Gastrocnemius medialis (tissue), 4 donors: ENCODE measurements at places on chromosomes 12 and 14.
A peak's percentile ranks its signal among the peaks of the same experiment; 100 is the strongest.

GRCh38 chr12:55983232-55983842, 9.5 kb downstream of the RAB5B start:
- no peaks in the 10 kb centered on the region for H3K36me3 ChIP-seq
- H3K27ac ChIP-seq, result no peak overlapping the region
- no peak overlapping the region for H3K4me3 ChIP-seq
- no peaks in the 10 kb centered on the region for H3K27me3 ChIP-seq
- H3K4me1 ChIP-seq, result no peaks in the 10 kb centered on the region

- H3K27me3 ChIP-seq, result no peaks in the 10 kb centered on the region
- DNase-seq, result no peak
- peak overlapping the region; percentile 25 for H3K27ac ChIP-seq
- H3K4me3 ChIP-seq, result no peak overlapping the region
- H3K4me1 ChIP-seq, result no peaks in the 10 kb centered on the region
These were observed 9.8 kb upstream of the SERPINA5 start for GRCh38 chr14:94571395-94571794.

DNA sequence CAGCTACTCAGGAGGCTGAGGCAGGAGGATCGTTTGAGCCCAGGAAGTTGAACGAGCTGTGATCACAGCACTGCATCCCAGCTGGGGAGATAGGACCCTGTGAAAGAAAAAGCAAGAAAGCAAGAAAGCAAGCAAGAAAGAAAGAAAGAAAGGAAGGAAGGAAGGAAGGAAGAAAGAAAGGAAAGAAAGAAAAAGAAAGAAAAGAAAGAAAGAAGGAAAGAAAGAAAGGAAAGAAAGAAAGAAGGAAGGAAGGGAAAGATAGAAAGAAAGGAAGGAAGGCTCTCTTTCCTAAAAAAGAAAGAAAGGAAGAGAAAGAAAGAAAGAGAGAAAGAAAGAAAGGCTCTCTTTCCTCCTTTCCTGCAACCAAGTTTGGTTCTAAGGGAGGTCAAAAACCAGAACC, 380.3 kb downstream of the PCNX1 start:
- no peak for DNase-seq
- no peak overlapping the region for H3K27ac ChIP-seq
- no peaks in the 10 kb centered on the region for H3K27me3 ChIP-seq

- no peak for DNase-seq
- H3K4me3 ChIP-seq, result no peak overlapping the region
- no peaks in the 10 kb centered on the region for H3K36me3 ChIP-seq
- no peak overlapping the region for H3K27ac ChIP-seq
- H3K27me3 ChIP-seq, result peaks cover 13% of the 10 kb centered on the region
- peaks cover 9% of the 10 kb centered on the region for H3K4me1 ChIP-seq
These were observed 9.0 kb downstream of the TPH2 start for GRCh38 chr12:71947645-71948105.

DNA sequence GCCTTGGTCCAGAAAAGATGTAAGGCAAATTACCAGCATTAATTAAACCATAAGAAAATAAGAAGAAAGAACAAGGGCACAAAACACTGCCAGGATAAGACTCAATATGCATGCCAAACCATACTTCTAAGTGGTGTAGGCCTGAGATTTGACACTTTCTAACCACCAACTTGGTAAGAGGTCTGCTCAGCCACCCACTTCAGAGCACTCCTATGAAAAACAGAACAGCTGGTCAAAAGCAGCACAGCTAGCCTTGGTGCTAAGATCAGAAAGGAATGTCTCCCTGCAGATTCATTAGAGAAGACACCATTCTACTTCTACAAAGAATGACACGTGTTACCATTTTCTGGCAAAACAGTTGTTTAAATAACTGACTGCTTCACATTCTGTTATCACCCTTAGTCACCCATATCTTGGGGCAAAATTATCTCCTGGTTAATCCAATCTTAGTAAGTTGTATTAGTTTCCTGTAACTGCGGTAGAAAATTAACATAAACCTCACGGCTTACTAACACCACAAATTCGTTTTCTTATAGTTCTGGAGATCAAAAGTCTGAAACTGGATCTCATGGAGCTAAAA, 13.2 kb downstream of the RPS6KA5 start:
- no peak for DNase-seq
- no peak overlapping the region for H3K4me3 ChIP-seq
- H3K36me3 ChIP-seq, result no peaks in the 10 kb centered on the region
- H3K27me3 ChIP-seq, result no peaks in the 10 kb centered on the region
- no peak overlapping the region for H3K27ac ChIP-seq

DNA sequence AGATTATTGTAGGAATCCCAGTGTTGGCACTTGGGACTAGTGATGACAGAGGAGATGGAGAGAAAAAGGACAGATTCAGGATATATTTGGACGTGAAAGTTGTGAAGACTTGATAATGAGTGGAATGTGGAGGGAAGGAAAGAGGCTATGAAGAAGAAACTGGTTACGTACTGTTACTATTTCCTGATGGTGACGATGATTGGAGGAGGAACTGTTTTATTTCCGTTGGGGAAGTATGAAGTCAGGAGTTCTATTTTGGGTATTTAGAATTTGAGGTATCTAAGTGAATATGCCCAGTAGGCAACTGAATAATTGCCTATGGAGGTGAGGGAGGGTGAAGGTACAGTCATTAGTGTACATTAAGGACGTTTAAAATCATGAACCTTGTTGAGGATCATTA, 207.2 kb downstream of the TMTC2 start:
- H3K27me3 ChIP-seq, result no peaks in the 10 kb centered on the region
- no peaks in the 10 kb centered on the region for H3K4me1 ChIP-seq
- H3K36me3 ChIP-seq, result no peaks in the 10 kb centered on the region
- H3K27ac ChIP-seq, result no peak overlapping the region
- no peak overlapping the region for H3K4me3 ChIP-seq

DNA sequence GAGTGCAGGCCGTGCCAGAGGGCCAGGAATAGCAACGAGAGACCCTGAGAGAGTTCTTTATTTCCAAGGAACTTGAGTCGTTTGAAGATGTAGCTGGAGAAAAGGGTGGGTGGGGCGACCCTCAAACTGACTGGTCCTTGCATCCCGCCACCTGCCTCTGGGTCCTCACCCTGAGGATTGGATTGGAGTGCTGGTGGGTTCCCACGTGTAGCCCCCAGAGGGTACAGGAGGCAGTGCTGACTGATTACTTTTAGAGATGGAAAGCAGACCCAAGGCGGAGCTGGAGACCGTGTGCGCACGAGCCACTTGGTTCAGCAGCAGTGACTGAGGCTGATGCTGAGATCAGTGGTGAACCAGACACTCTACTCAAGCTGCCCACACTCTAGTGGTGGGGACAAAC, 6.9 kb downstream of the EMG1 start:
- no peak overlapping the region for H3K4me3 ChIP-seq
- H3K27ac ChIP-seq, result no peak overlapping the region
- H3K36me3 ChIP-seq, result peaks cover 88% of the 10 kb centered on the region
- no peaks in the 10 kb centered on the region for H3K27me3 ChIP-seq
- no peak for DNase-seq

DNA sequence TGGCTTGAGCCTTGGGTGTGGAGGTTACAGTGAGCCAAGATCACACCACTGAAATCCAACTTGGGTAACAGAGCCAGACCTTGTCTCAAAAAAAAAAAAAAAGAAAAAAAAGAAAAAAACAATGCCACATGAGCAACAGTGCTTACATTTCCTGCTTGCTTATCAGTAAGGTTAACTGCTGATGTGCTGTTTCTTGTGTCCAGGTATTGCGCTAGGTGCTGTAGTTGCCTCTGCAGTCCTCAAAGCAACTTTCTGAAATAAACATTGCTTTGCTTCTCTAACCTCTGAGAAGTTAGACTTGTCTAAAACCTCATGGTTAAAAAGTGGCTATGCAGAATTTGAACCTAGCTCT, 24.7 kb downstream of the RNF34 start:
- H3K4me3 ChIP-seq, result no peak overlapping the region
- H3K27ac ChIP-seq, result peak overlapping the region; percentile 81
- H3K27me3 ChIP-seq, result no peaks in the 10 kb centered on the region

- H3K4me1 ChIP-seq, result no peaks in the 10 kb centered on the region
- no peak overlapping the region for H3K27ac ChIP-seq
- DNase-seq, result no peak
- no peak overlapping the region for H3K4me3 ChIP-seq
- peaks cover 10% of the 10 kb centered on the region for H3K27me3 ChIP-seq
These were observed 75.8 kb upstream of the HOXC13 start for GRCh38 chr12:53862831-53863230.

- no peaks in the 10 kb centered on the region for H3K27me3 ChIP-seq
- no peak for DNase-seq
- H3K4me1 ChIP-seq, result no peaks in the 10 kb centered on the region
- H3K4me3 ChIP-seq, result no peak overlapping the region
- no peaks in the 10 kb centered on the region for H3K36me3 ChIP-seq
These were observed 332.0 kb downstream of the MED13L start for GRCh38 chr12:115945491-115945885.

- H3K27me3 ChIP-seq, result no peaks in the 10 kb centered on the region
- no peak overlapping the region for H3K27ac ChIP-seq
- no peak for DNase-seq
- H3K4me3 ChIP-seq, result no peak overlapping the region
- H3K36me3 ChIP-seq, result no peaks in the 10 kb centered on the region
These were observed 445.0 kb downstream of the GXYLT1 start for GRCh38 chr12:41699658-41700057.

DNA sequence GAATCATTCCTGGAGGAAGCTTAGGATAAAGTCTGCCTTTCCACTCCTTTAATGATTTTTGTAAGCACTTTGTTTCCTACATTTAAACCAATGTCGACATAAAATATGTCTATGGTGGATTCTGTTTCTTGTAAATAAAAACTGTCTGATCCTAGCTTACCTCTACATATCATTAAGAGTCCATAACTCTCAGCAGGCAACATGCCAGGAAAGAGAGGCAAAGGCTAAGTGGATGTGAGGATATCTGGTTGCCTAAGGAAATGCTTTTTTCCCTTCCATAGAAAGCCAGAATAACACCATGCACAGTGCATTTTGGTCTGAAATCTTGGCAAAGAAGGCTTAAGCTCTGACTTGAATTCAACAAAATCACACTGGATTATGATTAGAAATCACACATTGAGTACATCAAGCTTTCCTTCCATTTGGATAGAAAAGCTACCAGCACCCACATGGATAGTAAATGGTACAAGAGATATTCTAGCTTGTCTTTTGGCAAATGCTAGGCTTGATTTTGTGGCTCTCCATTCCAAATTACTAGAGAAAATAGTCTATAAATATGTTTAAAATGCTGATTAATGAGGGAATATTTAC, 57.0 kb upstream of the CNTN1 start:
- no peaks in the 10 kb centered on the region for H3K4me1 ChIP-seq
- no peak for DNase-seq
- H3K36me3 ChIP-seq, result no peaks in the 10 kb centered on the region
- no peaks in the 10 kb centered on the region for H3K27me3 ChIP-seq

GRCh38 chr12:24728366-24728765, 220.5 kb downstream of the BCAT1 start:
- H3K4me3 ChIP-seq, result no peak overlapping the region
- DNase-seq, result no peak
- no peaks in the 10 kb centered on the region for H3K36me3 ChIP-seq
- no peaks in the 10 kb centered on the region for H3K4me1 ChIP-seq

- H3K36me3 ChIP-seq, result no peaks in the 10 kb centered on the region
- H3K4me1 ChIP-seq, result peaks cover 5% of the 10 kb centered on the region
- no peak overlapping the region for H3K27ac ChIP-seq
- no peak for DNase-seq
- no peak overlapping the region for H3K4me3 ChIP-seq
- H3K27me3 ChIP-seq, result no peaks in the 10 kb centered on the region
These were observed 4.2 kb upstream of the GRIP1 start for GRCh38 chr12:66683073-66683472.

DNA sequence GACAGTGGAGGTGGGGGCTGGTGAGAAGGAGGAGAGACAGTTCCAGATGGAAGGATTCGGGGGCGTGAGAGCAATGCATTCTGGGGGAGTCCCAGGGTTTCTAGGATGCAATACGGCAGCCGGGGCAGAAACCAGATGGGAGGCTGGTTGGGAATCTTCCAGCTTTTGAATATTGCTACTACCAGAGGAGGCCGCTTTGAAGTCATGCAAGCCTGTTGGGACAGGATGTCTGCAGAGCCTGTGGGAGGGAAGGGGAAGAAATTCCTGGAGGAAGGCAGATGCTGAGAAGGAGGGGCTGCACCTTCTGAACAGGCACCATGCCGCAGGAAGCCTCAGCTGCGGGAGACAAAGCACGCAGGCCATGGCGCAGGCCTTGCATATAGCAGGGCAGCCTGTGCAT, 105.4 kb downstream of the APAF1 start:
- H3K27ac ChIP-seq, result no peak overlapping the region
- DNase-seq, result no peak
- no peaks in the 10 kb centered on the region for H3K27me3 ChIP-seq
- no peaks in the 10 kb centered on the region for H3K4me1 ChIP-seq

GRCh38 chr14:64645220-64645892, 58.9 kb upstream of the PLEKHG3 start:
- H3K27ac ChIP-seq, result peak overlapping the region; percentile 62
- H3K4me3 ChIP-seq, result no peak overlapping the region
- no peaks in the 10 kb centered on the region for H3K36me3 ChIP-seq
- H3K4me1 ChIP-seq, result peaks cover 3% of the 10 kb centered on the region
- DNase-seq, result no peak

- DNase-seq, result no peak
- H3K27me3 ChIP-seq, result no peaks in the 10 kb centered on the region
- no peak overlapping the region for H3K4me3 ChIP-seq
- no peaks in the 10 kb centered on the region for H3K4me1 ChIP-seq
- H3K36me3 ChIP-seq, result no peaks in the 10 kb centered on the region
These were observed 102.7 kb downstream of the LRRK2 start for GRCh38 chr12:40327535-40327934.

DNA sequence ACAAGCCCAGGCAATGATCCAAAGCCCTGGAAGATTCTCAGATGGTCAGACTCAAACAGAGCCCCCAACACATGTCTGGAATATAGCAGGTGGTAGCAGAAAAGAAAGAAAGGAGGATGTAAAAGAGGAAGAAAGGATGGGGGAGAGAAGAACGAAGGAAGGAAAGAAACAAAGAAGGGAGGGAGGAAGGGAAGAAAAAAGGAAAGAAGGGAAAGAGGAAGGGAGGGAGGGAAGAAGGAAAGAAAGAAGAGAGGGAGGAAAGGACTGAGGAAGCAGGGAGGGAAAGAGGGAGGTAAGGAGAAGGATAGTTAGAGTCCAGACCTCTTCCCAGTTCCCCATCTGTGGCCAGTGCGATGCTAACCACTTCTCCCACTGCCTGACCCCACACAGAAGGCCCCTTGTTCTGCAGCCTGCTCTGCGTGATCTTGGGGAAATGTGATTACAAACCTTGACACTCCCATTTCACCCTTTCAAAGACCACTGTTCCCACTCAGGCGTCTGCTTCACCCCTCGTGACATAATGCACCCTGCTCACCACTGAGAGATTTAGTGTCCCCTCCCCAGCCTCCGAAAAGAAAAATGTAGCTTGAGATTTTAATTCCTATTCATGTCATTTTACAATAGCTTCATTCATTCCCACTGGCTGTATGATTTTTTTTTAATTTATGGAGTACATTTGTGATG, 357.9 kb downstream of the BCL11B start:
- no peak for DNase-seq
- no peak overlapping the region for H3K27ac ChIP-seq
- no peak overlapping the region for H3K4me3 ChIP-seq
- no peaks in the 10 kb centered on the region for H3K4me1 ChIP-seq

- no peaks in the 10 kb centered on the region for H3K4me1 ChIP-seq
- H3K27me3 ChIP-seq, result no peaks in the 10 kb centered on the region
- DNase-seq, result peak; percentile 25
- H3K36me3 ChIP-seq, result no peaks in the 10 kb centered on the region
- no peak overlapping the region for H3K4me3 ChIP-seq
These were observed 14.2 kb upstream of the TXNRD1 start for GRCh38 chr12:104201238-104202001.
